ENCODE measurements at places on chromosomes 7 and 10.

- DNase-seq: no peak
These were observed 261.4 kb downstream of the RELN start for GRCh38 chr7:103727982-103728610.

- no peak for DNase-seq
These were observed 37.2 kb upstream of the ACSL5 start for GRCh38 chr10:112336556-112337201.

DNA sequence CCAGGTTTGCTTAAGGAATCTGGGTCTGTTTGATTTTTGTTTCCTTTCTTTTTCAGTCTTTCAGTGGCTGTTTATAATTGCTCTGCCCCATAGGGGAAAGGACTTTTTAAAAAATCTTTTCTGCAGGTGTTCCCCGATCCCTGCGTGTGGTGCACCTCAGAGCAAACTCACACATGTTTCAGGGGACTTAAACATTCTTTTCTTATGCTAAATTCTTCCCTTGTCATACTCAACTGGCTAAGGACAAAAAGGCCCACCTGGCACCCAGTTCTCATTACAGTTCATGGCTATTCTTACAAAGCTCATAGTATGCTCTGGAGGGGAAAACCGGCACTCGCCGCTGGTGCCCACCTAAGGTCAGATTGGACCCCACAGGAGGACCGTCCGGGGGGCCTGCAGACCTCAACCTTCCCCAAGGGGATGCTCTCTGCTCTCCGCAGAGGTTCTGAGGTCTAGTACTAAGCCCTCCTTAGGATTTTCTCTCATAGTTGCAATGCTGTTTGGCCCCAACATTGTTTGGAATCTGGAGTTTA, 220.3 kb downstream of the HGF start:
- no peak for DNase-seq

DNA sequence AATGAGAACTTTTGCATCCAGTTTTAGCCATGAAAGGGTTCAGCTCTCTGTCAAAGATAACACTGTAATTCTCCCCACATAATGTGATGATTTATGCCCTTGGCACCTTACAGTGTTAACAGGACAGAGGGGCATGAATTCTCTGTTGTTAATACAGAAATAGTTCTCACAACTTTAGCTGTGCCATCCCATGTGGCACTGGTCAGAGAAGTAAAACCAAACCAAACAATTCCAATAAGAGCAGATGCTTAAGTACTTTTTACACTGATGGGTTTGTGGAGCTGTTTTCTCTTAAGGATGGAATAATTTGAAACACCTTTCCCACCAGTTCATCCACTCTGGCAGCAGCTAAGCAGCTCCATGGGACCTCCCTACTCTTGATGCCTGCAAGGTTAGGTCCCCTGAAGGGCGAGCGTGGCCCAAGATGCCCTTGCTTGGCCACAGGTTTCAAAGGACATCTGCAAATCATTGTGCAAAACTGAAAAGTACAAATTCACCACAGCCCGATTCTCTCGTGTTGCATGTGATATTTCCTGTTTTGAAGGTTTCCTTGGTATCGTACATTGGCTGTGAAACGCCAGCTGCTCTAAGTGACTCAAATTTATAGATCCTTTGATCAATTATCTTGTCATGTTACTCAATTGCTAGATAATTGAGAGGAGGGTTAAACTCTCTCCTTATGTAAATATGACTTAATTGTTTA, 82.5 kb upstream of the CREB5 start:
- DNase-seq: no peak

DNA sequence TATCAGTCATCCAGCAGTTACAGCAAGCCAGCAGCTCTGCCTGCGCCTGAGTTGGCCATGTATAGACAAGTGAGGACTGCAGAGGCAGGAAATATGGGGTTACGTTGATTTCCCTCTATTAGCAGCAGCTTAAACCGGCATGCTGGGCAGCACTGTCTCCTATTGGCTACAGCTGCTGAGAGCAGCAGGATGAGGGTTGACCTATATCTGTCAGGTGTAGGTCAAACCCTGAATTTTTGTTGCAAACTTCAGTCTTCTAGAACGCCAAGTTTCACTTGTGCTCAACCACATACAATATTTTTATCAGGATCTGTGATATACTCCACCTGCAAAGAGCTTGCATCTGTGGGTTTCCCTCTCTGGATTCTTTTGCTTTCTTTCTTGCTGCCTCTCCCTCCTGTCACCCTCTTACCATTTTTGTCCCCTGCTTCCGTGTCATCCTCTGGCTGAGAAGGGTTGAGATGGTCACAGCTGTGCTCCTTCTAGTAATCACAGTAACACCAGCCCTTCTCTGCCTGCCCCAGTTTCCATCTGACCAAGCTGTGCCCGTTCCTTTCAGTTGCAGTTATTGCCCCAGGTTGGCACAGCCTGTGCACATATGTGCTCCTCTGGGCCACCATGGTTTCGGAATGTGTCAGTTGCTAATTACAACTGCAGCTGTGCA, 23.8 kb upstream of the GLCCI1 start:
- DNase-seq: peak; percentile 32

DNA sequence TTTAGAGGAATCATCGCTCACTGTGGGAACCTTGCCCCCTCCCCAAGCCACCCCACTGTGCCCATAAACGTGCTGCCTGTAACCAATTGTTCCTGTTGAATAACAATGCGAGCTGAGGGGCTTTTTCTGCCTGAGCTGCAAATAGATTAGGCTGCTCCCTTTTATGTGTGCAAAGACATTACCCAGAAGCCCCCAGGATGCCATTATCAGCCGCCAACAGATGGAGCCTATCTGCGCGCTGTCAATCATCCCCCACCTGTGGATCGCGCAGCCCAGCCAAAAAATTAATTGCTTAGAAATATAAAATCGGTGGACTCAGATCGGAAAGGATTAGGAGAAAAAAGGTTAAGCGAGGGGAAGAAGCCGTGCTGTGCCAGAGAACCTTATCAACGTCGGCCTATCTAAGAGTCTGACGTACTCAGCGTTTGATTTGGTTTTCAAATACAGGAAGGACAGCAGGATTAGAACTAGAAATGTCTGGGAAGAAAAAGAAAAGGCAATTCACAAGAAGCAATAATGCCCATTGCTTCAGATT, 167.3 kb upstream of the MYO3A start:
- DNase-seq: no peak

GRCh38 chr10:110644598-110645462, 694 bp downstream of the RBM20 start:
- DNase-seq: no peak

Measured in stimulated activated CD8-positive, alpha-beta memory T cell treated with anti-CD3 and anti-CD28 coated beads, Interleukin-4, amount 100 ng/mL, for 24 hours (primary cell).